ENCODE measurements at places on chromosomes 4 and X.

GRCh38 chr4:13371048-13371447 lies 113.1 kb downstream of the RAB28 start:
- DNase-seq = no peak

DNA sequence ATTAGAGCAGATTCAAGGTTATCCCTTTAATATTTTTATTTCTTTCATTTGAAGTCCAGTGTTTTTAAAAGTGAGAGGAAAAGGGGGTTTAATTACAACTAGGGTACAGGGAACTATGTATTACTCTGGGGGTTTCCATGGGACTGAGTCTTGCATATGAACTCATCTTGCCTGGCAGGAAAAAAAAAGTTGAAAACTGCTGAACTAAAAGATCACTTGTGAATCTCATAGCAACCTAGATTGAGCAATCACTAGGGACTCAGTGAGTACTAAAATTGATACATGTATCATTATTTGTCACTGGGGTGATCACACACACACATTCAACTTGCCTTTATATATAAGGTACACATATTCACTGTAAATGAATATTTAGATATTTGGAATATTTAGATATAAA lies 180.7 kb upstream of the SFRP2 start:
- DNase-seq = no peak

GRCh38 chr4:45353161-45353560 lies 626.8 kb upstream of the GNPDA2 start:
- no peak for DNase-seq

- DNase-seq = no peak
Observed at GRCh38 chr4:47669946-47670345, 167.9 kb downstream of the CORIN start.

DNA sequence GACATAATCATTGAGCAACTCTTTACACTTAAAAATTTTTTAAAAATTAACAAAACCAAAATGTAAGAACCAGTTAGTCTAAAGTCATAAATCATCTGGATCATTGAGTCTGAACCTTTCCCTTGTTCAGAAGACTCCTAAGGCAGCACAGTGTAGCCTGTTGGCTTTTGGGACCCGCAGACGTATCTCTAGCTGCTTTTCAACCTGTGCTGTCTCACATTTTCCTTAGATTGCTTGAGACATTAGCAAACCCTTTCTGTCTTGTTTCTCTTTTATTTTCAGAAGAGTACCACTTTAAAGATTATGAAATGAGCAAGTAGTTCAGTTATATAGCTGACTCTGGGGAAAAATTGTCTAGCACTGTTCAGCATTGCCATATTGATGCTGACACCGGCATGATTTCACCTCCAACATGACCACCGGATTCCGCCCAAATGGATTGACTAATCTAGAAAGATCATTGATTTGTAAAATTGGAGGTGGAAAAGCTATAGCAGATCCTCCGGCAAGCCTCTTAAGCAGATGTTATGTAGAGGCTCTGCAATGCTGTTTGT lies 8.9 kb downstream of the TCEANC start:
- no peak for DNase-seq

DNA sequence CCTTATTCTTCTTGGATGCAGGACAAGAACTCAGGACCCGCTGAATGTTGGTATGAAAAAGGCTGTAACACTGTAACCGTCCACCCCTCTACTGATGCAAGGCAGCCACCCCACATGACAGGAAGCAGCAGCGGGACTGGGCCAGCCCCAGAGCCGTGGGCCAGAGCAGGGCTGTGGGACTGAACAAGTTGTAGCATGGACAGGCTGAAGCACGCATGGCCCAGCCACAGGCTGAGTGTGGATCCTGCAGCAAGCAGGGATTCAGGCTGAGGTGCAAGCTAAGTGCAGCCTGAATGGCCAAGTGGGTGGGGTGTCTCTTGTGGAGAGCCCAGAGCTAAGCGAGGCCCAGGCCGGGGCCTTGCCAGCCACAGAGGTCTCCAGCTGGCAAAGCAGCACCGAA lies 632.2 kb downstream of the SPOCK3 start:
- no peak for DNase-seq

GRCh38 chrX:103586659-103587058 lies 1.3 kb downstream of the TCEAL4 start:
- no peak for DNase-seq

- DNase-seq = no peak
Observed at GRCh38 chrX:133868682-133869081, 116.7 kb downstream of the GPC3 start.

DNA sequence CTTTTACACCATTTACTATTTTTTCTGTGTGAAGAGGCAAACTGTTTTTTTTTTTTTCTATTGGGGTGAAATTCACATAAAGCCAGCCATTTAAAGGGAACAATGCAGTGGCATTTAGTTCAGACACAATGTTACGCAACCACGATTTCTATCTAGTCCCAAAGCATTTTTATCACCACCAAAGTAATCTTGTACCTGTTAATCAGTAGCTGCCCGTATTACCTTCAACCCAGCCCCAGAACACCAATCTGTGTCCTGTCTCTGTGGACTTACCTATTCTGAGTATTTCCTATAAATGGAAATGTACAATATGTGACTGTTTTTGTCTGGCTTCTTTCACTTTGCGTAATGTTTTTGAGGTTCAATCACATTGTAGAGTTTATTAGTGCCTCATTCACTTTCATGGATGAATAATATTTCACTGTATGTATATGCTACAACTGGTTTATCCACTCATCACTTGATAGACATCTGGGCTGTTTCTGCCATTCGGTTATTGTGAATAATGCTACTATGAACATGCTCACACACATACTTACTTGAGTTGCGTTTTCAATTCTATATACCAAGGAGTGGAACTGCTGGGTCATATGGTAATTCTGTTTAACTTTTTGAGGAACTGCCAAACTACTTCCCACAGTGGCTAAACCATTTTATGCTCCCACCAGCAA lies 116.2 kb downstream of the CDS1 start:
- DNase-seq = peak; percentile 32

DNA sequence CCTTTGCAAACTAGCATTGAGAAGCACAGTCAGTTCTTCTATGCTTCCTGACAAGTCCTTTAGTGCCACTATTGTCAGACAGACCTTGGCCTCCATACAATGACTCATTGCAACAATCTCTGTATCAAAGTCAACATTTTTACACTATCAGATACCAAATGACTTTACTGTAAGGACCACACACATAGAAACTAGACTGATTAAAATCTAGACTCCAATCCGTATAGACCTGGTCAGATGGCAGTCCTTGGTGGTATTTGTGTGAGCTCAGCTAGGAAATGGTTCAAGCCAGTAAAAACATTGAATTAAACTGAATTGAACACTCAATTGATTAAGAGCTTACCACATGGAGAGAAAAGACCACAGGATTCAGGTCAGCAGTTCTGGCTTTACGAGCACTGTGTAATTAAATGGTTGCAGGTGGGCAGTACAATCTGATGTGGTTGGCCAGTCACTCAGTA lies 549.8 kb upstream of the LCORL start:
- DNase-seq = no peak

- DNase-seq = no peak
Observed at GRCh38 chr4:1802720-1803522, 9.8 kb downstream of the FGFR3 start.

DNA sequence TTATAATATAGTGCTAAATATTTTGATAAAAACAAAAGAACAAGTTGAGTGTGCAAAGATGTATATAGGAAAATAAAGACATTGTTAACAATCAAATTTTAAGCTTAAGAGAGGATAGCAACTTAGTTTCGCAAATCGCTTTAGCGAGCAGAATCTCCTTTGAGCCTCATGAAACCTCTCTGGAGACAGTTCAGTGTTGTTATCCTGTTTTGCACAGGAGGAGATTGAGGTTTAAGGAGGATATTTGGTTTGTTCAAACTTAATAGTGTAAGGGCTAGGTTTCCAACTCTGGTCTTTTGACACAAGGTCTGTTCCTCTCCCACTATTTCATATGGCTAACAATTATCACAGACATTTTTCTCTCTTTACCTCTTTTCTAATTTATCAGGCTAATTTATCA lies 1848.5 kb upstream of the TENM3 start:
- DNase-seq = no peak

- DNase-seq = no peak
Observed at GRCh38 chr4:70667740-70668535, 1.6 kb upstream of the JCHAIN start.
